Effector CD4-positive, alpha-beta T cell (primary cell): ENCODE measurements at places on chromosomes 6 and 20.
A peak's percentile ranks its signal among the peaks of the same experiment; 100 is the strongest.

- DNase-seq: no peak
Measured at GRCh38 chr6:16933961-16934360, 167.9 kb upstream of the STMND1 start.

GRCh38 chr6:144178323-144178722 is 28.0 kb downstream of the STX11 start:
- DNase-seq: no peak

GRCh38 chr6:22029171-22029570 is 267.7 kb downstream of the PRL start:
- no peak for DNase-seq

DNA sequence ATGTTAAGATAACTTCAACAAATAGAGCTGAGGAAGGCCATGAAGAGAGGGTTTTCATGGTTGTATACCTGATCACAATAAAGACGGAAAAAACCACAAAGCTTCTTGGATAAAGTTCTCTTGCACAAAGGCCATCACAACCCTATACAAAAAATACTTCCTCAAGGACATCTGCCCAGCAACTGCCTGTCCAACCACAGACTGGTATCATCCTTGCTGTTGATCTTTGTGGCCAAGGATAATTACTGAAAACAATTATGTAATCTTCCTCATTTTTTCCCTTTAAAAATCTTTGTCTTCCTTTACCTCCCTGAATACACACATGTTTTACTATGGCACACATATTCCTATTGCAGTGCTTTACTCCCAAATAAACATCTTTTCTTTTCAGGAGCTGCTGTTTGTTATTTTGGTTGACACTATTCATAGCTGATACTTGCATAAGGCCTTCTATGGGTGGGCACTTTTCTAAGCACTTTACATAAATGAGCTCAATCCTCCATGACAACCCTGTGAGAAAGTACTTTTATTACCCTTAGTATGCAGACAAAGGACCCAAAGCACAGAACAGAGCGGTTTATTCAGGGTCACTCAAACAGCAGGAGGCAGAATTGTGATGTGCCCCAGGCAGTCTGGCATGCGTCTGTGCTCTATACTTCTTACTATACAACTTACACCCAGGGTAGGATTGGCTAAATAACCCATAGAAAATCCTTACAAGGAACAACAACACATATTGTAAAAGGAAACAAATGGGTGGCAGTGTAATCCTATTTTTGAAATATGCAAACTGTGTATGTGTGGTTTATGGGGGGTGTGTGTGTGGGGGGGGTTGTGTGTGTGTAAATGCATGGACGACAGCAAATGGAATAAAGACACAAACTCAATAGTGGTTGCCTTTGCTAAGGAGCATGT is 35.1 kb downstream of the SNRNP48 start:
- DNase-seq: no peak

DNA sequence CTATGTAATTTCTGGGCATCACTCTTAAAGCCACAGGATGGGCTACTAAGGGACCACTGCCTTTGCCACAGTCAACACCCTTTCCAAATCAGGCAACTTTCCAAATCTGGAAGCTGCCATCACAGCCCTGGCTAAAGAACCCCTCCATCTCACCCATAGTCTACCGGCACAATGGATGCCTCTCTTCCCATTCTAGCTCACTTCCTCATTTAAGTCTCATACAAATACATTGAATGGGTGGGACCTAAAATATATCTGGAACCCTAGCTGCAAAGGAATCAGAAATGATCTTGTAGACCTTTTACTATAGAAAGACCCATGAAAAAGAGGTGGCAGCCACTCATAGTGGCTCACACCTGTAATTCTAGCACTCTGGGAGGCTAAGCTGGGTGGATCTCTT is 3.3 kb upstream of the TREML4 start:
- DNase-seq: no peak

- no peak for DNase-seq
Measured at GRCh38 chr6:5619249-5619648, 357.9 kb downstream of the FARS2 start.

- DNase-seq: no peak
Measured at GRCh38 chr20:38197217-38197616, 32.1 kb upstream of the TGM2 start.

- no peak for DNase-seq
Measured at GRCh38 chr20:46651091-46651962, at the start of gene SLC13A3. TSS of gene SLC13A3 (minus strand) at chr20:46651459. CDS start at chr20:46651421, 38 bp downstream.

DNA sequence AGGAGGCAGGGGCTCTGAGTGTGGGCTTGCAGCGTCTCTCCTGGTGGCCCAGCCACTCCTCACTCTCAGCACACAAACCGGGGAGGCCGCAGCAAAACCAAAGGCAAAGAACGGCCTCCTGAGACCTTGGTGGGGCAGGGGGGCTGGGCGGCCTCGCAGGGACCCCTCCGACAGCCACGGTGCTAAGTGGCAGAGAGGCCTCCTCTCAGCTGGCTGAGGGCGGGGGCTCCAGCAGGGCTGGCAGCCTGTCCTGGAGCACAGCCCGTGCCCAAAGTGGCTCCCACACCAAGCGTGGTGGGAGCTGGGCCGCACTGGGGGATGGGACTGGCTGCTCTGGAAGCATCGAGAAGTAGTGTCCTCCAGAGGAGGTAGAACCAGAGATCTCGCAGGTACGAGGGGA is 334.4 kb downstream of the QKI start:
- no peak for DNase-seq

DNA sequence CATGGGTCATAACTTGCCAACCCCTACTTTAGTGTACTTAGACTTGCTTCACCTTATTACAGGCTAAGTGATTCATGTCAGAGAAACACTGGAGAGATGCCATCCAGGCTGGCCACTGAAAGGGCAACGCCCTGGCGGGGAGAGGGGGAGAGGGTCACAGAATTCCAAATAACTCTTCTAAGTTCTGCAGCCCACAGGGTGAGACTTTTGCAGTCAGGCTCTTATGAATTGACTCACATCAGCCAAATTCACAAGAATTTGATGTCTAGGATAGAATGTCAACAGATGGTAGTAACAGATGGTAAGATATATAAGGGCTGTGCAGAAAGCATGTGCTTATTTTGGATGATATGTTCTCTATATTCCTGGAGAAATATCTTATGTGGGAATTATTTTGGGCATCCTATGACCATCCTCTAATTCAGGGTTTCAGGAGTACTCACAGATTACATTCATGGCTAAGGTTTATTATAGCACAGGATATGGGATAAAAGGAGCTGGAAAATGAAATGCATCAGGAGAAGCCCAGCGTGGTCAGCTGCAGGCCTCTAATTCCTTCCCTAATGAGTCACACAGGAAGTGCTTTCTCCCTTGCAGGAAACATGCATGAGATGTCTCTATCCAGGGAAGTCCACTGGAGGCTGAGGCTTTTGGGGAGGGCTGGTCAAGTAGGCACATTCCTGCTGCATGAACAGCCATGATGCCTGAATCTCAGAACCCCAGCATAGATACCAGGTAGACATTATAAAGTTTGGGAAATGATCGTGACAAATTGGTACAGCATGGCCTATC is 58.7 kb upstream of the RIN2 start:
- DNase-seq: no peak

GRCh38 chr6:115214283-115214682 is 846.4 kb downstream of the FRK start:
- DNase-seq: no peak

DNA sequence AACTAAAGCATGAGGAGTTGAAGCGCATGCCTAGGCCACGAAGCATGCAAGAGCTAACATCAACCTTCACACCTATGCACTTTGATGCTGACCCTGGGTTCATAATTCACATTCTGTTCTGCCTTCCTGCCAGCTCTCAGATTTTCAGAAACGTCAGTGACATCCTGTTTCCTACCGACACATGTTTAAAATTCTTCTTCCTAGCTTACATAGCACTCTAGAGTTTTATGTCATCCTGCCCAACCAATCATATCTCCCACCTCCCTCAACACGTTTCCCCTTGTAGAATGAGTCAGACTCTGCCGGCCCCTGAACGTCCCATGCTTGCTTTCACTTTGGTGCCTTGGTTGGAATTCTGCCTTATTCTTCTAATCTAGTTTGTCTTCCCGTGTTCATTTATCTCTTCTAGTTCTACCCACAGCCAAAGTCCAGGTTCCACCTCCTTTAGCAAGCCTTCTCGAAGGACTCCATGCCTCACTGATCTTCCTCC is 97.2 kb upstream of the MAP7 start:
- peak; percentile 24 for DNase-seq

- DNase-seq: no peak
Measured at GRCh38 chr20:54227751-54228150, 19.9 kb downstream of the PFDN4 start.

GRCh38 chr20:16417001-16417400 is 156.2 kb downstream of the KIF16B start:
- DNase-seq: no peak

DNA sequence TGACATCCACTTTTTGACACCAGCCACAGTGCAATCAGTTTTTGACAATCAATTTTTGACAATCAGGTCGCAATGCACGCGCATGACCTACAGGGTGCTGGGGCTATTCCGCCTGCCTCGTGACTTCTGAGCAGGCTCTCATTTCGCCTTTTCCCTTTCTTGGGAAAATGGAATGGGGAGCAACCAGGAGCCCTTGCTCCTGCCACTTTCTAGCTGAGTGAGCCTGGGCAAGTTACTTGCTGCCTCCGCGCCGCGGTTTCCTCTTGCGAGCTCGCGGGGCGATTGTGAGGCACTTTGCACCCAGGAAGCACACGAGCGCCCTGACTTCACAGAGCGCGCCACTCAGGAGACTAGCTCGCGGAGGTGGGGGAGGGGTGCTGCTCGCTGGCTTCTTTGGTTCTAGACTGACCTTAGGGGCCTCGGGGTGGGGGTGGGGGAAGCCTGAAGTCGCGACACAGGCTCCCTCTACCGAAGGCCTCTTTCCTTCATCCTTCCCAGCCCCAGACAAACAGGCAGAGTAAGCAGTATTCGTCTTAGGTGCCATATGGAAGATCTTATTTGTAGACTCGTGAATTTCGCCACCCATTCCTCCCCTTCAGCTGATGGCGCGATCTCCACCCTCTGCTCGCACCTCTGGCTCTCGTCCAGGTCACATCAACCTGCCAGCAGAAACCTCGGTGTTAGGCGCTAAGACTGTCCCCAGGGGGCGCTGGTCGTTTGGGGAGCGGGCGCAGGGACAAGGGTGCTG is 4.6 kb downstream of the TP53TG5 start:
- DNase-seq: peak; percentile 85

- no peak for DNase-seq
Measured at GRCh38 chr20:47370850-47371782, 14.6 kb upstream of the ZMYND8 start.
